Fibroblast of skin of right biceps (primary cell): ENCODE measurements at places on chromosomes 6 and 20.
A peak's percentile ranks its signal among the peaks of the same experiment; 100 is the strongest.

- DNase-seq = peak; percentile 89
Measured at GRCh38 chr6:155247618-155248007, 16.2 kb upstream of the CLDN20 start.

GRCh38 chr6:2560917-2561698 is 189.6 kb downstream of the MYLK4 start:
- no peak for DNase-seq

DNA sequence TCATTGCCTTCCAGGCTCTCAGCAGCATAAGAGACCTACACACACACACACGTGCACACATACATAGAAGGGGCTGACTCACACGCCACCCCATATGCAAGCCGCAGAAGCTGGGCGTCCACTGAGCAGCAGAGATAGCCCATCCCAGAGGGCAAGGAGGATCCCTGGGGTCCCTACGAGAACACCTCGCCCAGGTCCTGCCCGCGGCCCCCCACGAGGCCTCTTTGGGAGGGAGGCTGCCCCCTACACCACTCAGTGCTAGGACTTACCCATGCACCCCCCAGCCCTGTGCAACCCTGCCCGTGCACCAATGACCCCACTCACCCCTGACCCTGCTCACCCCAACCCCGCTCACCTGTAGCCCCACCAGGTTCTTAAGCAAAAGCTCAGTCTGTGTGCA is 20.6 kb upstream of the NTSR1 start:
- no peak for DNase-seq

DNA sequence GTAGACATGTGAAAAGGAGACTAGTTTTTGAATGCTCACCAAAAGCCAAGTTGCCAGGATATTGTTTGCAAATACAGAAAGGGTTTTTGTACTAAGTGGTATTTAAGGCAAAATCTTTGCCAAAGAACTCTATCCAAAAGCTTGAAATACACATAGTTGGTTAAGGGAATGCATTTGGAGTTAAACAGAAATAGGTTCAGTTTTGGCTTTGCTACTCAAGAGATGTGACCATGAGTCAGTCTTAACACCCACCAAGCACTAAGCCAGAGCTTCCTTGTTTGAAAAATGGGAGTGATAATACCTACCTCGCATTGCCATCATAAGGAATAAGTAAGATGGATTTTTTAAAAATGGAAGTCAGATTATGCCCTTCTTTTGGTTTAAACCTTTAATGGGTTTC is 191.7 kb upstream of the LAMP5 start:
- no peak for DNase-seq

DNA sequence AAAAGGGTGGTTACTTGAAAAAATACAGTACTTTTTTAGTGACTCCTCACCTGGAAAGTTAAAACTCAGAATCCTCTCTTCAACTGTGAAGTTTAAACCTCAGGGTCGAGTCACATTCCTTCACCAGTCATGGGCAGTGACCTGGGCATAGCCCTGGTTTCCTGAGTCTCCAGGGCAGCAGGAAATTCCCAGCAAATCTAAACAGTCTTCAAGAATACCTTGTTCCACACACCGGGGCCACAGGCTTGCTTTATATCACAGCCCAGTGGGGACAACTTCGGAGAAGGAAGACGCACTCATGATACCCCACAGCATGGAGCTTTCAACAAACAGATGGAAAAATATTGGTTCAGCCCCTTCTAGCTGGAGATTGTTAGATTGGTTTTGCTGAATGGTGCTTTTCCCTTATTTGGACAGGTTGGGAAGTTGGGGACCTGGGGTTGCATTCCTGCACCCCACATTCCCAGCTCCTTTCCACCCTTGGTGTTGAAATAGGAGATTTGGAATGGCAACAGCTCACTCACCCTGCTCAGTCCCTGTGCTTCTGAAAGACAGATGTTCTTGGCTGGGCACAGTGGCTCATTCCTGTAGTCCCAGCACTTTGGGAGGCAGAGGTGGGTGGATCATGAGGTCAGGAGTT is 113.0 kb upstream of the TMEM170B start:
- no peak for DNase-seq

GRCh38 chr20:45752746-45753145 is 30.6 kb downstream of the SPINT4 start:
- peak; percentile 4 for DNase-seq

DNA sequence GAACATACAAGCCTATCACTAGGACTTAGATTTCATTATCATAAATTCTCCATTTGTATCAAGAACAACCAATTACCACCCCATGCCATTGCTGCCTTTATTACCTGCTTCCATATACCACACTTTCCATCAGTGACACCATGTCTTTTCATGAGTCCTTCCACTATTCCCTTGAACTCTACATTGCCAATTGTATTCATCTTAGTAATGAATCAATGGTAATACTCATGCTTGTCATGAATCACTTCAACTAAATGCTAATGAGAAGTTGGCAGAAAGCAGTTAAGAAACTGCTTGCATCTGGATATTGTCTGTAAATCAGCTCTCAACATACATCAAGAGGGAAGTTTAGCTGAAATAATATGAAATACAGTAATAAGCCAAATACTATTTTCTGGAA is 61.2 kb upstream of the RNF217 start:
- no peak for DNase-seq
